ENCODE measurements at places on chromosomes 1 and 21. TPM values are rescaled to one million over a fixed set of nuclear protein-coding genes. Genes with fewer than 3 reads are reported as not detected.
A peak's percentile ranks its signal among the peaks of the same experiment; 100 is the strongest.

GRCh38 chr1:163191301-163191700 is 11.4 kb downstream of the RGS5 start:
- H3K36me3 ChIP-seq = no peaks in the 10 kb centered on the region
- no peak overlapping the region for H3K27ac ChIP-seq
- no peaks in the 10 kb centered on the region for H3K27me3 ChIP-seq
- peaks cover 3% of the 10 kb centered on the region for H3K4me1 ChIP-seq
- H3K4me3 ChIP-seq = no peak overlapping the region

GRCh38 chr21:39972471-39972870 is 105.2 kb downstream of the PCP4 start:
- H3K27ac ChIP-seq = no peak overlapping the region
- H3K36me3 ChIP-seq = no peaks in the 10 kb centered on the region
- peaks cover 36% of the 10 kb centered on the region for H3K4me1 ChIP-seq

The PTAFR gene
- 0.12 TPM for total RNA-seq

GRCh38 chr21:14116080-14116481 is 94.7 kb downstream of the LIPI start:
- H3K27me3 ChIP-seq = no peaks in the 10 kb centered on the region
- H3K36me3 ChIP-seq = no peaks in the 10 kb centered on the region
- 0 out of 2 replicates have a peak, but pooled peaks cover 8% of the 10 kb centered on the region for H3K4me1 ChIP-seq
- no peak overlapping the region for H3K4me3 ChIP-seq

The ITGB3BP gene
- 23.6 TPM for total RNA-seq

The PATJ gene
- total RNA-seq = 31.6 TPM

The GIPC2 gene
- 4.3 TPM for total RNA-seq

DNA sequence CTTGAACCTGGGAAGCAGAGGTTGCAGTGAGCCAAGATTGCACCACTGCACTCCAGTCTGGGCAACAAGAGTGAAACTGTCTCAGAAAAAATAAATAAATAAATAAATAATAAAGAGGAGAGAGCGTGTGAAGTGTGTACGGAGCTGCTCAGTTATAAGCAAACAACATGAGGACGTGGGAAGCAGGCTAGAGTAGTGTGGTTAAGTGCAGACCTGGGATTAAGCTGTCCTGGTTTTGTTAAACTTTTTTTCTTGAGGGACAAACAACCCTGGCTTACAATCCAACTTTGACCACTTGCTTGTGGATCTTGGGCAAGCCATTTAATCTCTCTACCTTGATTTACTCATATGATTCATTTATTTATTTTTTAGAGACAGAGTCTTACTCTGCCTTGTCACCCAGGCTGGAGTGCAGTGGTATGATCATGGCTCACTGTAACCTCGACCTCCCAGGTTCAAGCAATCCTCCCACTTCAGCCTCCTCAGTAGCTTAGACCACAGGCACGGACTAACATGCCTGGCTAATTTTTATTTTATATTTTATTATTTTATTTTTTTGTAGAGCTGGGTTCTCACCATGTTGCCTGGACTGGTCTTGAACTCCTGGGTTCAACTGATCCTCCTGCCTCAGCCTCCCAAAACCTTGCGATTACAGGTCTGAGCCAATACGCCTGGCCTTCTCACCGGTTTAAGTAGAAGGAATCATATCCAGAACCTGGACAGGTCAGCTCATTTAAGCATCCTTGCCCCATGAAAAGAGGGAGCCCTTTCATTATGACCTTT is 52.7 kb downstream of the RPS6KA1 start:
- no peak for DNase-seq
- H3K4me3 ChIP-seq = no peak overlapping the region
- no peaks in the 10 kb centered on the region for H3K27me3 ChIP-seq
- H3K36me3 ChIP-seq = no peaks in the 10 kb centered on the region
- H3K4me1 ChIP-seq = no peaks in the 10 kb centered on the region
- H3K27ac ChIP-seq = no peak overlapping the region

The KLHL21 gene
- total RNA-seq = 21.6 TPM

The TNFSF4 gene
- 1.3 TPM for total RNA-seq

DNA sequence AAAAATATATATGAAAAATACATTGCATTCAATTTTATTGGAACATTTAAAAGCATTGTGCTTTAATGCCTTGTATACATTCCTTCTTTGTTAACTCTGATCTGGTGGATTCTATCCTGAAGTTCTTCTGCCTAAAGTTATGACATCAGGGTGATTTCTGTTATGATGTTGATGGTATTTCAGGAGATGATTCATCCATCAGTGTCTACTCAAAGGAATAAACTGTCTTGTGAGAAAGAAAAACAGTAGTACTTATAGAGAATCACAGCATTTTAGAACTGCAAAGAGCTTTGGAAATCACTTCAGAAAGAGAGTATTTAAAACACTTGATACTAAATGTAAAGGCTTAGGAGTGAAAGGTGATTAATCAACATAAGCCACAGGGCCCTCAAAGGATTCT is 155.7 kb downstream of the PTPRC start:
- no peak overlapping the region for H3K27ac ChIP-seq
- DNase-seq = no peak
- H3K4me3 ChIP-seq = no peak overlapping the region
- no peaks in the 10 kb centered on the region for H3K4me1 ChIP-seq

- H3K4me3 ChIP-seq = no peak overlapping the region
- H3K4me1 ChIP-seq = no peaks in the 10 kb centered on the region
- H3K27ac ChIP-seq = no peak overlapping the region
- no peaks in the 10 kb centered on the region for H3K36me3 ChIP-seq
- no peak for DNase-seq
- no peaks in the 10 kb centered on the region for H3K27me3 ChIP-seq
These were observed 9.9 kb upstream of the HLCS start for GRCh38 chr21:36976228-36976861.

DNA sequence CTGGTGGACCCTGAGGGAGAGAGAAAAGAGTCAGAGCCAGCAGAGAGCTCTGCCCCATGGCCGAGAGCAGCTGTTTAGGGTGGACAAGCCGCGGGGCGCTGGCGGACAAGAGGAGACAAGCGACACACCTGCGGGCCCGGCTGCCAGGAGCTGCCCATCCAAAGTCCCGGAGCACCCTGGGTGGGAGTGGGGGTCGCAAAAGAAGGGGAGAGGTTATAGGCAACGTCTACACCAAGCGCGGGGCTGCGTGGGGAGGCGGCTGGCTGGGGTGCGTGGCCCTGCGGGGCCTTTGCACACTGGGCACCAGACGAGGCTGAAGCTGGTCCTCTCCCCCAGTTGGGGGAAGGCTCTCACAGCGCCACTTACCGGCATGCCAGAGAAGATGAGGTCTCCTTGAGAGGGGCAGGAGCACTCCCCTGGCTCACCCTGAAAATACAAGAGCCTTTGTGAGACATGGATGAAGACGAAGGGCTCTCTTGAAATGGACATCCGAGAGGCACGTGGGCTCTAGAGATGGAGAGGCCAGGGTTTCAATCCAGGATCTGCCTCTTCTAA is 24.1 kb downstream of the COL16A1 start:
- no peaks in the 10 kb centered on the region for H3K36me3 ChIP-seq
- no peaks in the 10 kb centered on the region for H3K4me1 ChIP-seq

DNA sequence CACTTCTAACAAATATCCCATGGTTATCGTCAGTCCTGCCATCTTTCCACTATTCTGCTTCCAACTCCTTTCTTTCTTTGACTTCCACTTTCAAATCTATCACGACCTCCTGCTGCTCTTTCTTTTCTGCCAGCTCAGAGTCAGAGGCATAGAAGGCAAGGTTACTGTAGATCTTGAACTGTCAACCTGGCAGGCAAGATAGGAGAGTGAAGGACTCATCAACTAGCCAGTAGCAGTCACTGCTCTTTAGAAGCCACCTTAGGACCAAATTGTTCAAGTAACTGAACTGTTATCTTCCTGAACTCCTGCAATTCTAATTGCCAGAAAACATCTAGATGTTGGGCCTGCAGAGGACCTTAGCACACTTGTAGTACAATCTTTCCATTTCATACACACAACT is 13.1 kb upstream of the FCER1A start:
- no peak overlapping the region for H3K27ac ChIP-seq
- no peaks in the 10 kb centered on the region for H3K27me3 ChIP-seq
- no peak overlapping the region for H3K4me3 ChIP-seq
- no peaks in the 10 kb centered on the region for H3K4me1 ChIP-seq
- DNase-seq = no peak

GRCh38 chr1:35449334-35450008 is 107.7 kb downstream of the KIAA0319L start:
- H3K4me3 ChIP-seq = no peak overlapping the region
- H3K27ac ChIP-seq = no peak overlapping the region
- DNase-seq = no peak
- H3K27me3 ChIP-seq = no peaks in the 10 kb centered on the region
- no peaks in the 10 kb centered on the region for H3K4me1 ChIP-seq
- no peaks in the 10 kb centered on the region for H3K36me3 ChIP-seq

- H3K36me3 ChIP-seq = no peaks in the 10 kb centered on the region
- H3K27ac ChIP-seq = no peak overlapping the region
- H3K4me3 ChIP-seq = no peak overlapping the region
- H3K4me1 ChIP-seq = no peaks in the 10 kb centered on the region
- DNase-seq = no peak
- no peaks in the 10 kb centered on the region for H3K27me3 ChIP-seq
These were observed 139.8 kb downstream of the AJAP1 start for GRCh38 chr1:4794020-4794780.

DNA sequence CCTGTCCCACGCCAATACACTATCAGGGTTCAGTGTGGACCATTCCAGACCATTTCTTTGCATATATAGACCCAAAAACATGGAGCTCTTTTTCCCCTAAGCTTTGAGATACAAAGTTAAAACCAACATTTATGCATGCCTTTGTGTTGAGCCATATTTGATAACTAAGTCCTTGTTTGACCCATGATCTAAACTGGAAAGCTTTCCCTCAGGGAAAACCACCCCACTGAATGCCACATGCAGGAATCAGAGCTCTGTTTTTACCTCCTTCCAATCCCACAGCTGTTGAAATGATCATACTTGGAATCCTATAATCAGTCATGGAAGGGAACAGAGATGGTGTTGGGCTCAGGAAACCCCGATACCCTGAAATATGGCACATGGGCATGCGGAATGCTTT is 14.8 kb upstream of the SLC45A1 start:
- no peaks in the 10 kb centered on the region for H3K4me1 ChIP-seq
- H3K36me3 ChIP-seq = no peaks in the 10 kb centered on the region
- peak overlapping the region; percentile 58 for H3K27ac ChIP-seq
- H3K27me3 ChIP-seq = no peaks in the 10 kb centered on the region
- H3K4me3 ChIP-seq = no peak overlapping the region

DNA sequence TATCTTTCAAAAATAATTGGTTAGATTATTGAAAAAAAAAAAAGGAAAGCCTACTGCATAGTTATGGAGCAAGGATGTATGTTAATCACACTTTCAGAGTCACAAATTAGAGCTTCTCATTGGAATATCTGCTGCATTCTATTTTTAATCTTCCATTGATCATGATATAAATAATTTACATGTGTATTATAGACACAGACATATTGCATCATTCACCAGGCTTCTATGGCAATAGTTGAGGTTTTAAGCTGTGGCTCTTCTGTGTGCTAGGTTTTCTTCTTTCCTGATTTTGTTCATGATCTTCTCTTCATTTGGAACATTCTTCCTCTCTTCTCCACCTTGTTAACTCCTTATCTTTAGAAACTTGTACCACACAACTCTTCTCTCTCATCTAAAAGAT is 123.2 kb upstream of the HMCN1 start:
- no peak overlapping the region for H3K27ac ChIP-seq
- DNase-seq = no peak
- H3K4me3 ChIP-seq = no peak overlapping the region
- no peaks in the 10 kb centered on the region for H3K27me3 ChIP-seq
- H3K36me3 ChIP-seq = no peaks in the 10 kb centered on the region

GRCh38 chr1:41895552-41895951 is 23.2 kb downstream of the HIVEP3 start:
- no peak for DNase-seq
- peaks cover 6% of the 10 kb centered on the region for H3K4me1 ChIP-seq
- no peak overlapping the region for H3K4me3 ChIP-seq
- no peak overlapping the region for H3K27ac ChIP-seq
- no peaks in the 10 kb centered on the region for H3K36me3 ChIP-seq

GRCh38 chr1:64755361-64755760 is 10.5 kb downstream of the RAVER2 start:
- H3K4me3 ChIP-seq = no peak overlapping the region
- no peak for DNase-seq
- peaks cover 6% of the 10 kb centered on the region for H3K4me1 ChIP-seq
- peak overlapping the region; percentile 76 for H3K27ac ChIP-seq
- no peaks in the 10 kb centered on the region for H3K27me3 ChIP-seq

All from Caco-2 (cell line).